ENCODE measurements at places on chromosomes 12 and 14.

- peak; percentile 19 for DNase-seq
Measured at GRCh38 chr14:87615822-87616679, 376.9 kb downstream of the GALC start.

DNA sequence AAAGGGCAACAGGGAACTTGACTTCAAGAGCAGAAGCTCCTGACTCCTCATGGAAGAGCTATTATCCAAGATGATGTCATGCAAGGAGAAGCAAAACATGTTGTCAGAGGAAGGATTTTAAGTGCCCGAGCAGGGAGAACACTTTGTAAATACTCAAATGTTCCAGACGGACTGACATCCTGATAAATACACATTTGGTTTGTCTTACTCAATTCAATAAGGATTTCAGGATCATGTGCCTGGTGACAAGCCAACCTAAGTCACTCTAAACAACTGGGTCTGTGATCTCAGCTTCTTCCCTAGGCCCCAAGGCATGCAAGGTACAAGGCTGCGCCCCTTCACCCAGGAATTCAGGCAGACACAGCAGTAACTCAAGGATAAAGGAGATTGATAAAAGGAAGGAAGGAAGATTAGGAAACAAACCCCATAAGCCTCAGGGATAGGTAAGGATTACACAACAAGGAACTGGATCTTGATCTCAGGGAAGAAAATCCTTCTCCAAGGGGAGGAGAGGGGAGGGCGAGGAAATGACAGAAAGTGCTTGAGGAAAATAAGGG is 26.8 kb upstream of the CEBPE start:
- no peak for DNase-seq

DNA sequence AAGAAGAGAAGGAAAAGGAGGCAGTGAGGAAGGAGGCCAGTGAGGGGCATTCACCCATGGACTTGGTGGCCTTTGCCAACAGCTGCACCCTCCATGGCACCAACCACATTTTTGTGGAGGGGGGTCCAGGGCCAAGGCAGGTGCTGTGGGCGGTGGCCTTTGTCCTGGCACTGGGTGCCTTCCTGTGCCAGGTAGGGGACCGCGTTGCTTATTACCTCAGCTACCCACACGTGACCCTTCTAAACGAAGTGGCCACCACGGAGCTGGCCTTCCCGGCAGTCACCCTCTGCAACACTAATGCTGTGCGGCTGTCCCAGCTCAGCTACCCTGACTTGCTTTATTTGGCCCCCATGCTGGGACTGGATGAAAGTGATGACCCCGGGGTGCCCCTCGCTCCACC is 11.4 kb upstream of the SMARCD1 start:
- DNase-seq, result no peak

GRCh38 chr12:92721130-92721529 is 18.3 kb downstream of the PLEKHG7 start:
- no peak for DNase-seq

DNA sequence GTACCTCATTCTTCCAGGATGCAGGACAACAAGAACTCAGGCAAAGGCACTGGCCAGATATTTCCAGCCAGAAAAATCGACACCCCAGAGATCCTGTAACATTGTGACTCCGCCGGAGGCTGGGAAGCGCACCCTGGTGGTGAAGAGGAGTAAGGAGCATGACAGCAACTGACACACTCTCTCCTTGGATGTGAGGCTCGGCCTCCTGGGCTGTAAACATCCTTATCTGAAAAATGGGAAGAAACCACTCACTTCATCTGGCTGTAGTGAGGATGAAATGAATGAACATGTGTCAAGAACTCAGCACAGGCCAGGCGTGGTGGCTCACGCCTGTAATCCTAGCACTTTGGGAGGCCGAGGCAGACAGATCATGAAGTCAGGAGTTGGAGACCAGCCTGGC is 27.5 kb downstream of the TCHP start:
- DNase-seq, result peak; percentile 36

- DNase-seq, result no peak
Measured at GRCh38 chr14:91135039-91135438, 21.2 kb downstream of the DGLUCY start.

DNA sequence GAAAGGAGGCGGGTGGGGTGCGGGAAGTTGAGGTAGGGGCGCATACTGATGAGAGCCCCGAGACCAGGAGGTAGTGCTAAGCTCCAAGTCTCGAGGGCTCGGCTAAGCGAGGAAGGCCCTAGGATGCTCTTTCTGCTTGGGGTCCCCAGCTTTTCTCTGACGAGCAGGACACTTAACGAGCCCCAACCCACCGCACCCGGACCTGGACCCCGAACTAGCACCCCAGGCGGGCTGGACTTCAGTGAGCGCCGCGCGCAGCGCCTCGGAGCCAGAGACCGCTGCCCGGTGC is 4.7 kb upstream of the C1QL4 start:
- no peak for DNase-seq

DNA sequence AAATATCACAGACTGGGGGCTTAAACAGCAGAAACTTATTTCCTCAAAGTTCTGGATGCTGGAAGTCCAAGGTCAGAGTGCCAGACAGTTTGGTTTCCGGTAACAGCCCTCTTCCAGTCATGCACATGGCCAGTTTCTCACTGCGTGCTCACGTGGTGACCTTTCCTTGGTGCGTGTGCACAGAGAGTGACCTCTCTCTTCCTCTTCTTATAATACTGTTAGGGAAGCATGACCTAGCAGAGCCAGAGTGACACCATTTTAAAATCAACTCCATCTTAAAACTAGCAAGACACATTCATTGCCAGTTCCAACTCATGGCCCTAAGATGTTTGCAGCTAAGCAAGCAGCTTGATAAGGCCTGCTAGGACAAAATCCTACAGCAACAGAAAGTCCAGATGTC is 221.5 kb upstream of the DAAM1 start:
- no peak for DNase-seq

DNA sequence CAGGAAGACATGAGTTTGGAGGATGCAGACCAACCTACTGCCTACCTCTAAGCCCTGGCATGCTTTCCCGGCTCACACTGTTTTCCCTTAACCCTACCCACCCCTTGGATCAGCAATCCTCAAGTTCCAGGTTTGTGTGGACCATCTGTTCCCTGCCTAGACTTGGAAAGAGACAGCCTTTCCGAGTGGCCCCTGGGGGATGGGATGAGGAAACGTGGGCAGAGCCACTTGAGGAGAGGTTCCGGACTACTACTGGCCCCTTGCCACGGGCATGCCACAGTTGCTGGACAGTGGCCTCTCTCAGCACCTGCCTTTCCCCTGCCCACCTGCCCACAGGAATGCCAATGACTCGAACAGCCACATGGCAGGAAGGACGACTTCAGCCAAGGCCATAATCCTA is 135.9 kb downstream of the SLC15A4 start:
- no peak for DNase-seq

DNA sequence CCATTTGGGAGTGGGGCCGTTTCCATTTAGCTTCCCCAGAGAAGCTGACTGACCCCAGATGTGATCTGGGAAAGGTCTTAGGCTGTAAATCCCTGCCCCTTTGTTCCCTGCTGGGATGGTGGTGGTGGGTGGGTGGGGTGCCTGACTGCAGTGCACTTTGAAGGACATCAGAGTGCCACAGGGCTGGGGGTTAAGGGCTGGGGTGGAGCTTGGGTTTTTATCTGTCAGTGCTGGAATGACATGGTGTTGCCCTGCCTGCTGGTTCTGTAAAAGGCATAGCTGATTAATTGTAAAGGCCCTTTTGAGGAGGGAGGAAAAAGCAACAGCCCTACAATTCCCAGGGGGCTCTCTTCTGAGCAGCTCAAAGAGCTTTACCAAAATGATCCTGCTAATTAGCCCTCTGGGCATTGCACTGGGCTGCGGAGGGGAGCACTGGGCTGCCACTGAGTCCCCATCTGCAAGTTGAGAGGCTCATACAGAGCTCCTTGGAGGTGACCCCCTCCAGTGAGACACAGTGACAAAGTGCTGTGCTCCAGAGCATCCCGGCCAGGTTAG is 21.1 kb downstream of the PLEKHG3 start:
- DNase-seq, result no peak

DNA sequence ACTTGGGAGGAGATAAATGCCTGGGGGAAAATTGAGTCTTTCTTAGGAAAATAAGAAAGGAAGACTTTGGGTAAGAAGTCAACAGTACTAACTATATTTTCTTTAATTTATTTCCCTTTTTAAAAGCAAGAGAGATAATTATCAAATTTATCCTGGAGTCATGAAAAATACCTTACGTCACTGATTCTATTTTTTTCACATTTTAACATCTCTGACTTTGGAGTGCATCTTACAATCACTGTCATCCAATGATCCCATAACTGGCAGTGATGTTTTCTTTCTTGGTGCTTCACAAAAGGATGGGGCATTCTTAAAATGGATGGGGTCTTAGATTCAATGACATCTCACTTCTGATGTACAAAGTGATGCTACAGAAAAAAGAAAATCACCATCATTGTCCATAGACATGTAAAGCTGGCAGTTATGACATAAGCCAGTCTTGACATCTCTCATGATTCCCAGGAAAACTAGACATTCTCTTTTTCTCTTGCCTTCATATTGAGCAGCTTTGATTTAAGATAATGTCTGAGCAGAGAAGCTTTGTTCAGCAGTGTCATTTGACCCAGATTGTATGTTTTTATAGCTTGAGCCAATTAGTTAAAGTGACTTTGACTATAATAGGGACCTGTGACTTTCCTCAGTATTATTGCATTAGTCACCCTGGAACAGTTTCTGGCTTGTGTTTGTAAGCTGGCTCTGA is 236.2 kb downstream of the EGLN3 start:
- no peak for DNase-seq

DNA sequence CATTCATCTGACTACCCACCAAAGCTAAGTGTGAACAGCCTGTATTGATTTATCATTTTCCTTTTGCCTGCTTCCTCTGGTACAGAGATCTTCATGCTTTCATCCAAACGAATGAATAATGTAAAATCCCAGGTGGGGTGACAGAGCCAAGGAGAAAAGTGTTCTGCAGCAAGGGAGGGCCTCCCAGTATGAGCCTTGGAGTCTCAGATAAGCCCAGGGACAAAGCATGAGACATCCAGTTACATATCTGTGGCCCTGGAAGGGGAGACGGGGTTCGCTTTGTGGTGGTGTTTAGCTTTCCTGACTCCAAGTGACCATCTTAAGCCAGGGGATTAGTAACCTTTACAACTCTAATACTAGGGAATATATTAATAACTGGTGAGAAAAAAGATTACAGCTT is 177.1 kb downstream of the ETV6 start:
- no peak for DNase-seq

GRCh38 chr12:9361879-9362326 is 153.7 kb upstream of the PZP start:
- no peak for DNase-seq

- DNase-seq, result no peak
Measured at GRCh38 chr12:7046383-7047105, 14.0 kb upstream of the C1S start.

- no peak for DNase-seq
Measured at GRCh38 chr12:53502983-53503728, 2.1 kb downstream of the TARBP2 start.

GRCh38 chr12:115617391-115617790 is 660.1 kb downstream of the MED13L start:
- no peak for DNase-seq

DNA sequence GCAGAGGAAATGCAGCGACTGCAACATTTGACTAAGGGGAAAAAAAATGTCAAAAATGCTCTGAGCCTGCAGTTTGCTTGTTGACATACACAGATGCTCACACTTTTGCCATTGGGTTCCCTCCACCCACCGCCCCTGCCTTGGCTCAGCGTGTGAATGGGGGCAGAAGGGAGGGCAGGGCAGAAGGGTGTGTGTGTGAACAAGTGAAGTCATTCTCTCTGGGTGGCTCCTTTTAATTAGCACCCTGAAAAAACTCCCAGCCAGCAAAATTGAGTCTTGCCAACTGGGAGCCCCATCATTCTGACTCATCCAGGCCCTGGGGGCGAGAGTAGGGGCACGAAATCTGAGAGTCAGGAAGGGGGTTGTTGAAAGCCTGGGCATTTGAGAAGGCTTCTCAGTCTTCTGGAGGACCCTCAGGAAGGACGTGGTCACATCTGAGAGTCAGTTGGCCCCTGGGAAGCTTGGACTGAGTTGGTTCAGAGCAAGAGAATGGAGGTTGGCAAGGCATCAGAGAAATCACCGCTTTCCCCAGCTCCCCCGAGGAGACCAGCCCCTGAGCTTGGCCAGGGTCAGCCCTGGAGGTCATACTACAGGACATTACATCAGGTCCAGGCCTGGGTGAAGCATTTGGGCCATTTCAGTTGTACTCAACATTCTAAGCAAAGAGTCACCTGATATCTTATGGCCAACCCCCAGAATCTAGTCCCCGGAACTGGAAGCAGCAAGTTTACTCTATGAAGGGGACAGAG is 22.7 kb upstream of the KRT78 start:
- no peak for DNase-seq

- DNase-seq, result no peak
Measured at GRCh38 chr12:22121224-22121623, 75.2 kb downstream of the CMAS start.

GRCh38 chr12:17239874-17240273 is 633.9 kb upstream of the LMO3 start:
- no peak for DNase-seq
